ENCODE measurements at places on chromosomes 3 and 15.
A peak's percentile ranks its signal among the peaks of the same experiment; 100 is the strongest.

DNA sequence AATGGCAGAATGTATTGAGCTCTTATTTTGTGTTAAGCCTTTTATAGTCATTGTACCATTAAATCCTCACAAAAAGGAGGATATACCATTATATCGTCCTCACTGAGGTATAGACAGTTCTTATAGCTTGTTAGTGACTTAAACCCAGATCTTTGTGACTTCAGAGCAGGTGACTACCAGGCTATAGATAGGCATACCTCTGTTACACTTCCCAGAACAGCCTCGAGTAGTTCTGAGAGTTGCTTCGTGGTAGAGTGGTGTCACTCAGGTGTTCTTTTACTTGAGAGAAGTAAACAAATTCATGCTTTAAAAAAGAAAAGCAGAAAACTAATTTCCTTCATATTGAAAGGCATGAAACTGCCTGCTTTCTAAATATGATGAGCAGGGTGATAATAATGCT, 59.9 kb downstream of the SEC22A start:
- DNase-seq, result no peak

- no peak for DNase-seq
These were observed 26.0 kb downstream of the ACSBG1 start for GRCh38 chr15:78208341-78208844.

- DNase-seq, result peak; percentile 64
These were observed 582 bp upstream of the SLCO3A1 start for GRCh38 chr15:91852741-91853510.

DNA sequence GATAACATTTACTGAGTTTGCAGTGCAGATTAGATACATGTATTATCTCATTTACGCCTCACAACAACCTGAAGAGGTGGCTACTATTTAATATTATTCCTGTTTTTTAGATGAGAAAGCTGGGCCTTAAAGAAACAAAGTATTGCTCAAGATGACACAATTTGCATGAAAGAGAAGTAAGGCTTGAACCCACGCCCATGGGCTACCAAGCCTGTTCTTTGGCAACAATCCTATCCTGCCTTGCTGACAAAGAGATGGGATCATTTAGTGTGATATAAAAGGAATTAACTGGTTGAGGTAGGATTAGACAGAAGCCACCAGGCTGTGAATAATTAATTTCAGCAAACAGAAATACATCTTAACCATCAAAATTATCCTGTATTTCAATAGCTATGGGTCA, 9.2 kb upstream of the LDHAL6B start:
- no peak for DNase-seq

DNA sequence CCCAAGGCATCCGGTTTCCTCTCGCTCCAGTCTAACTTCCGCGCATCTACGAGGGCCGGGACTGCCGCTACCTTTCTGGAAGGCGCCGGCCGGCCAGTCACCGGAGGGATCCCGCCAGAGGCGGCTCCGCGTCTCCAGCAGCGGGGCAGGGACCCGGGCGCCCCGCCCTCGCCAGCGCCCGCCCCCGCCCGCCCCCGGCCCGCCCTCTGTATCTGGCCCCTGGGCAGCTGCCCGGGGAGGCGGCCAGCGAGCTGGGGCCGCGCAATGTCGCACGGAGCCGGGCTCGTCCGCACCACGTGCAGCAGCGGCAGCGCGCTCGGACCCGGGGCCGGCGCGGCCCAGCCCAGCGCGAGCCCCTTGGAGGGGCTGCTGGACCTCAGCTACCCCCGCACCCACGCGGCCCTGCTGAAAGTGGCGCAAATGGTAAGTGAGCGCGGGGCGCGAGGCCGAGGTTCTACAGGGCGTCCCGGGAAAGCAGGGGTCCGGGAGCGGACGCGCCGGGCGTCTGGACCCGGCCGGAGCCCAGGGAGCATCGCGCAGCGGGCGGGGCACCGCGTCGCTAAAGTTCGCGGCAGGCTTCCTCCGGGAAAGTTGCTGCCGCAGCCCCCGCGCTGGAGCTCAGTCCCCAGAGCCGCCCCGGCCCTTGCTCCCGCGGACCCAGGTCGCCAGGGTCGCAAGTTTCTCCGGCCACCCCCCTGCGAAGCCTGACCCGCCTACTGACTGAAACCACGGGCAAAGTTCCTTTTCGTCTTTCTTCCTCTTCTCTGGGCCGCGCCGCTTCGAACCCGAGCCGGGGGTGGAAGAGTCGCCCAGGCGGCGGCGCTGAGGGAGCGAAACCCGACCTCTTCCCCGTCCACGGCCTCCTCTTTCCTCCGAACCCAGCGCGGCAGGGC, at the start of gene CMTM7:
Gene CMTM7 (plus strand): TSS at position 211 of the 893 bp plus-strand sequence. CDS start 54 bp downstream, at position 265.
- DNase-seq, result peak; percentile 49

- no peak for DNase-seq
These were observed 384.4 kb upstream of the C2CD4B start for GRCh38 chr15:62549345-62549970.

Data from T follicular helper cell (primary cell).